Activated T-helper 1 cell treated with anti-CD3 and anti-CD28 coated beads, Interleukin-12 subunit alpha, Interleukin-12 subunit beta, Interleukin-2, Interleukin-4 antibody, amounts not matched to agents 30 ng/mL and 10 ng/mL and 1 ng/mL, durations not matched to agents 14 hours and 24 hours and 36 hours (primary cell): ENCODE measurements at places on chromosomes 6 and 20.
A peak's percentile ranks its signal among the peaks of the same experiment; 100 is the strongest.

GRCh38 chr6:35727231-35727934, 9.4 kb upstream of the ARMC12 start:
- no peak for DNase-seq

DNA sequence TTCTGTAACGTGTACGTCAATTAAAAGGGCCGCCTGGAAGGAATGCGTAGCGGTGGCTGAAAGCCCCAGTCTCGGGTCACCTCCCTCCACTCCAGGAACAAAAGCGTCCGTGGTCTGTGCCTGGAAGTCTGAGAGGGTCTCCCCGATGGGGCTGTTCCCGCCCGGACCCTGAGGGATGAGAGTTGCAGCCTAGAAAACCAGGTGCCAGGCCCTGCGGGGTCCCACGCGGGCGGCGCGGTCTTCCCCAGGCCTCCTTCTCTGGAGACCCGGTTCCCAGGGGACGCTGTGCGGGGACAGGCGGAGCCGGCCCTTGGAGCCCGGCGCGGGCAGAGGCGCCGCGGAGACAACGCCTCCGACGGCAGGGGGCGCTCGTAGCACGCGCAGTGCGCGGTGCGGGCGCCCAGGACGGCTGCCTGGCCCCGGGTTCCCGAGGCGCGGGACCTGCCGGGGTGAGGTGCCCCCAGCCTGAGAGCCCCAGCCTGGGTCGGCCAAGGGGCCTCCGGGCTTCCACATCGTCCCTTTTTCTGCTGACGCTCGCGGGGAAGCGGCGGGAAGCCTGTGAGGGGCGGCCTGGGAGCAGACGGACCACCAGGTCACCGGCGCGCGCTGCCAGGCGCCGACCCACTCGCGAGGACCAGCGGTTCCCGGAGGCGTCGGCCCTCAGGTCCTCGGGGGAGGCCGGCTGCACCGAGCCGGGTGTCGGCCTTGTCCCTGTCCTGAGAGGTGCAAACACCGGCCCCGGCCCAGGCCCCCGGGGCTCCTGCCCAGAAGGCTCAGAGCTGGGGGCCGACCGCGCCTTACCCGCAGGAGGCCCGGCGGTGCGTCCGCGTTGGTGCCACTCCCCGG, 5.3 kb upstream of the FOXC1 start:
- DNase-seq, result peak; percentile 37

- no peak for DNase-seq
Measured at GRCh38 chr20:62792940-62793756, 3.1 kb upstream of the MRGBP start.

DNA sequence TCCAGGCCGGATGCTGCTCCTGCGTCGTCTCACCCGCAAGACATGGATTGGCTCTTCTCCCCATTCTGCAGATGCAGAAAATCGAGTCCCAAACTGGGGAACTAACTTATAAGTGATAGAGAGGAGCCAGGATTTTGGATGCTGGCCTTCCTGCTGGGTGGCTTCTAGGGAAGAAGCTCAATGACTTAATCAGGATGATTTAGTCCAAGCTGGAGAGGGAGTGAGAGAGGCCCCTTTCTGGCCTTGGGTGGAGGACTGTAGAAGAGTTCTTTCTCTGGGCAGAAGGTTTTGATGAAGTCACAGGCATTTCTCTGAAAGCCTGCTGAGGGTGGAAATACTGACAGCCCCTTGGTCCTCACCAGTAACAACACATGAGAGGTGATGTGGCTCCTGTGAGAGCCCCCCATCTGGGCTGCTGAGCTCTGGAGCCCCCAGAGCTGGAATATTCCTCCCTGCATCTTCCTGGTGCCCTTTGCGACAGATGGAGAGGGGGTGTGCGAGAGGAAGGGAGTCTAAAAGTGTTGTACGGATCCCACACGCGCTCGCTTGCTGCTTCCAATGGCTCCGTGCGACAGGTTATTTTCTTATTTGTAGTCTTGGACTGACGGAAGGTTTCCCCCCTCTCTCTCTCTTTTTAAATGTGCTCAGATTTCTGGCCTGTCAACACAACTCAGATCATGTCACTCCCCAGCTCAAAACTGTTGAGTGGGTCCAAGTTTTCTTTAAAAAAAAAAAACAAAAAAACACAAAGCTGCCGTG, 3.5 kb downstream of the SIRPA start:
- DNase-seq, result no peak

DNA sequence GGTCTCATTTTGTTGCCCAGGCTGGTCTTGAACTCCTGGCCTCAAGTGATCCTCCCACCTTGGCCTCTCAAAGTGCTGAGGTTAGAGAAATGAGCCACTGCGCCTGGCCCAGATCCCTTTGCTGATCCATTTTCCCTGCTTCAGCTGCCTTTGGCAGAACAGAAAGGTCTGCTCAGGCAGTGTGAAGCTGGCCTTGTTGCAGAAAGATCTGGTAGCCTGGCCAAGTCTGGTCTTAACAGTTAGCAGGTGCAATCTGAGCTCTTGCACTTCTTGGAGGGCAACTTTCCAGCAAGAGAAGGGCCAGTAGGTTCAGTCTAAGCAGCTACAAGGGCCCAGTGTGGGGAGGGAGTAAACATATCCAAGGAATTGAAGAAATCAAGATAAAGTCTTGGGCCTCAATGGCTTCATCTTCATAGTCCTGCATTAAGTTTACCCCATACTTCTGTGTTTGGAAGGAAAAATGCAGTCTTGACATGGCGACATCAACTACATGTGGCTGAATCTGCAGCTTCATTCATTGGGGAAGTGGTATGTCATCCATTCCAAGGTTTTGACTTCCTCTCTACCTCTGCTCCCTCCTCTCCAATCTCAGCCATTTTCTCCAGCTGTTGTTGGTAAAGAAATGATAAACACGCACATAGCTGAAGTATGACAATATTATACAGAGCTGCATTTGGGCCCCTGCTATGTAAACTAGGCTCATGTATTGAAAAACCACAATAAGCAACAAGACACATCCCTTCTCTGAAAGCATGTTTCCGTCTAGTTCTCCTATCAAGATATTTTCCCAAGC, 39.0 kb upstream of the NEDD9 start:
- no peak for DNase-seq

DNA sequence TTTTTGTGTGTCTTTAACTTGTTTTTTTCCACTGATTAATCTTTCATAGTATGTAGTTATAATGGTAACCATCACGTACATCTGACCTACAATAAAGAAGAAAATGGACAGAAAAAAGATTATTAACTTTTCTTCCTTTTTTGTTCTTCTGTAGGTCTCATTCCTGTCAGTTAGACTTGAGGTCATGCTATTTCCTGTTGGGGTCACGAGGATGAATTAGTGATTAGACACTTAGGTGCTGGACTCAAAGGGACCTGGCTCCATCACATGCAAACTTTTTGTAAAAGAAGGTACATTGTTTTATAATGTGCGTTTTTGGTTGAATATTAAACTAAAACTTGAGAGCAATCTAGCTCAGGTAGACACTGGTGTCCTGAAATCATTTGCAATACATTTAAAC, 14.8 kb downstream of the MARCKS start:
- DNase-seq, result no peak

DNA sequence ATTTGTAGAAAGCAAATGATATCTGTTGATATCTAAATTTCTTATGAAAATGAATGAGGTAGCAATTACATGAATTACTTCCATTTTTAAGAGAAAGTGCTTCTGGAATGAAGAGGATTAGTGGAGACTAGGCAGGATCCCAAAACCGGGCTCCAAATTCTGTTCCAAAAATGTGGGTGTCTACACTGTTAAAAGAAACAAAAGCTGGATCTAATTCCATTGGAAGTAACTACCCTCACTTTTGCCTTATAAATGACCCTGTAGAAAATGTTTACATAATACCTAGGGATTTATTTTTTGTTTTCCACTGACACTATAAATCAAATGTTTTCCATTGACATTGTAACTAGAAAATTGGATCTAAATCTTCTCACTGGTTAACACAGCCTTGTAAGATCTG, 454.9 kb upstream of the JARID2 start:
- no peak for DNase-seq

DNA sequence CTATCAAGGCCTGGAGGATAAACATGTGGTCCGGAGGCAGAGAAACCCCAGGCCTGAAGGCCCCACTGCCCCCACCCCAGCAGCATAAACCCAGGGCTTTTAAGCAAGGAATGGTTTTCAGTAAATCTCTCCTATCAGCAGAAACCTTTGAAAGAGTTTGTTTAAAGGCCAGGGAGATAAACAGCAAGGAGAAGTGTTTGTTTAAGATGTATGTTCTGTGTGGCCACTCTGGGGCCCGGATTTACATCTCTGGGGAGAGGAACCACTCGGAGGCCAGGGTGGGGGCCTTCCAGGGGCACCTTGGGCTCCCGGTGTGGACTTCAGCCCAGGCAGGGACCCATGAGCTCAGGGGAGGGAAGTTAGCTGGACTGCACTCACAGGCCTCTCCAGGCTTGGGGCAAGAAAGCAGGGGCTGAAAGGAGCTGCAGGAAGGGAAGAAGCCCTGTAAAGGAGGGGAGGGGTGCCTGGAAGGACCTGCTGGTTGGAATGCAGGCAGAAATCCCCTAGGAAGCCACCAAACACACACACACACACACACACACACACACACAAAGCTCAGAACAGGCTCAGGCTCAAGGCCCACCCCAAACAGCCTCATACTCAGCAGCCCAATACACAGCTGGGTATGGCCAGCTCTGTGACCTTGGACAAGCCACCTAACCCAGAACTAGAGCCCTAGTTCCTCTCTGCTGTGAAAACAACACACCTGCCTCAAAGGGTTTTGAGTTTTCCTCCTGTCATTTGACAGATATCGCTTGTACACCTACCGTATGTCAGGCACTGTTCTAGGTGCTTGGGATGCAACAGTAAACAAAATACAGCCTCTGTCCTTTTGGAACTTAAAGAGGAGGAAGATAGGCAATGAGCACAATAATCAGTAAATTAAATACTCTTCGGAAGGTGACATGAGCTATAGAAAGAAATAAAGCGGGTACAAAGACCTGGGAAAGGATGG, 26.2 kb upstream of the FOXP4 start:
- no peak for DNase-seq

DNA sequence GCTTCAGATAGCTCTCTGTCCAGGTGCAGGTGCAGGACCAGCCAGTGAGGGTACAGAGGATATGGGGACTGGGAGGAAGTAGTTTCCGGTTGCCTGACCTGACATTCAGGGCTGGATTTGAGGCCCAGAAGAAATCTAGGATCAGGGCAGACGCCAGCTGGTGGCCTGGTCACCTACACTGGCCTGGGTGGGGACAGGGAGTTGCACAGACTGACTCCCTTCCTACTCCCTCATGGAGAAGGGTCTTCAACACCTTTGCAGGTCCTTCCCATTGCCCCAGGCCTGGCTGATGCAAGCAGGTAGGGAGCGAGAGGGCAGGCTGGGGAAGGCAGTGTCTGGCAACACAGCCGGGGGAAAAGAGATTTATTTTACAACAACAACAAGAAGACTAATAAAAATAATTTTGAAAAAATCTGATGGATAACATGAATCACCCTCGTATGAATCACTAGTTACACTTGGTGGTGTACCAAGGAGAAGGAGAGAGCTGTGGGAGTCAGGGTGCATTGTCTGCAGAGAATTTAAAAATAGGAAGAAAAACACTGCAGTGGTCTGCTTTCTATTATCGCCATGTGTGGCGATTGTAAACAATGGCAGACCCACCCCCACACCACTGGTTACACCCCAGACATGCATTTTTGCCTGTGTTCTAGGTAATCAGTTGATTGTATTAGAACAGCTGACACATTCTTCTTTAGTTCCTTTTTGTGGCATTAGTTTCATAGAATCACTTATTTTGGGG, 62.3 kb upstream of the SNX9 start:
- DNase-seq, result no peak

- DNase-seq, result no peak
Measured at GRCh38 chr20:8260837-8261251, 128.8 kb downstream of the PLCB1 start.

DNA sequence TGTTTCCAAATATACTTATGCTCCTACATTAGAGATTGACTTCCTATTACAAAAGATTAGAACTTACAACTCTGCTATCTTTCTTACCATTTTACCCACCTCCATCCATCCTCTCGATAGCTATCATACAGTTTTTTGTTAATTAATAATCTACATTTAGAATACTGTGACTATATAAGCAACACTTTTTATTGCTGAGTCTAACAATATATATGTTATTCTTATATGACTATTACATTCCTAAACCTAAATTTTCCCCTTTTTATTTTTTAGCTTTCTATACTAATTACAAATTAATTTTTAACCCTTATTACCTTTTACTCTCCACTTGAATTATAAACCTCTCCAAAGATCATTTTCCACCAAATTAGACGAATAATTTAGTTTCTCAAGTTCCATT, 57.0 kb downstream of the RNF217 start:
- no peak for DNase-seq

- DNase-seq, result no peak
Measured at GRCh38 chr6:33177552-33178446, 14.5 kb downstream of the COL11A2 start.

DNA sequence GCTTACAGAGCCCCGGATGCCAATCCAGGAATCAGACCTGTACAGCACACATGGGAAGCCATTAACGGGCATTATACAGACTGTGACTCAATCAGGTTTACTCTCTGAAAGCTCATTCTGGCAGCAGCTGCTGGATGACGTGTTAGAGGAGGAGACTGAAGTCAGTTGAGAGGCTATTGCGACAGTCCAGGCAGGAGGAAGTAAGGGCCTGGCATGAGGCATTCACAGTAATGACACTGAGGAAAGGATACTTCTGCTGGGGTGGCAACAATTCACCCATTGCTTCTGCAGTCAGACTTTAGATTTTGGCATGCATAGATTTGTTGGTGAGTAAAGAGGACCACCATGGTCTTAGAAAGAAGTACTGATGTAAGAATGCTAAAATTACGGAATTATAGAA, 151.0 kb upstream of the HEY2 start:
- no peak for DNase-seq

DNA sequence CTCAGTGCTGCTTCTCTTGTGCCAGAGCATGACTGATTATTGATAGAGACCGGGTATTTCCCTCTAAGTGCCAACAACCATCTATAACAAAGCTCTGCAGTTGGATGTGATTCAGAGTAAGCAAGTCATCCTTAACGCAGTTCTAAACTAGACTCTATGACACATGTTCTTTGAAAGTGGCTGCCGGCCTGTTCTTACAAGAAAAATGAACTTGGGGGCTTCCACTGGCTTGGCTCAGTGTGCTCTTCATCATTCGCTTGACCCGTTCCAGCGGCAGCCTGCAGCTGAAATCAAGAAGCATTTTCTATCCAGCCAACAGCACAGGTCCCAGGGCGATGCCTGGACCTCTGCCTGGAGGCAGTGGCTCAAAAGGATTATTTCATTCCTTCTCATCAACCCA, 29.8 kb downstream of the GFOD1 start:
- no peak for DNase-seq
